ENCODE measurements at places on chromosomes 1 and 21.
A peak's percentile ranks its signal among the peaks of the same experiment; 100 is the strongest.

DNA sequence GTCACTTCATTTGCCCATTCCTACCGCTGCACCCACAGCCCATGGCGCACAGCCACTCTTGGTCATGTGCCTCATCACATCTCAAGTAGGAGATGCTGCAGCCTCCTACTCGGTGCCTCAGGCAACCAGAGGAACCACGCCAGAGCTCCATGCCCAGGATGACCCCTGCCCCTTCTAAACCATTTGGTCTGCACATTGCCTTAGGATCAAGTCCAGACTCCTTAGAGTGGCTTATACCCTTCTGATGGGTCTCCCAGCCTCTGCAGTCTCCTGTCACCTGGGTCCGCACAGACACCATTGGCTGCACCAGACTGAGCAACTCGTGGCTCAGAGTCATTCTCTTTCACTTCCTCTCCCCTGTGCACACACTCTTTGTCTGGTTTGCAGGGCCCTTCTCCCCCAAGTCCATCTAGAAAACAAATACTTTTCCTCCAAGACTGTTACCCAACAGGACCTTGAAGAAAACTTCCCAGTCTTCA, 2.2 kb upstream of the ADORA3 start:
- DNase-seq, result no peak

DNA sequence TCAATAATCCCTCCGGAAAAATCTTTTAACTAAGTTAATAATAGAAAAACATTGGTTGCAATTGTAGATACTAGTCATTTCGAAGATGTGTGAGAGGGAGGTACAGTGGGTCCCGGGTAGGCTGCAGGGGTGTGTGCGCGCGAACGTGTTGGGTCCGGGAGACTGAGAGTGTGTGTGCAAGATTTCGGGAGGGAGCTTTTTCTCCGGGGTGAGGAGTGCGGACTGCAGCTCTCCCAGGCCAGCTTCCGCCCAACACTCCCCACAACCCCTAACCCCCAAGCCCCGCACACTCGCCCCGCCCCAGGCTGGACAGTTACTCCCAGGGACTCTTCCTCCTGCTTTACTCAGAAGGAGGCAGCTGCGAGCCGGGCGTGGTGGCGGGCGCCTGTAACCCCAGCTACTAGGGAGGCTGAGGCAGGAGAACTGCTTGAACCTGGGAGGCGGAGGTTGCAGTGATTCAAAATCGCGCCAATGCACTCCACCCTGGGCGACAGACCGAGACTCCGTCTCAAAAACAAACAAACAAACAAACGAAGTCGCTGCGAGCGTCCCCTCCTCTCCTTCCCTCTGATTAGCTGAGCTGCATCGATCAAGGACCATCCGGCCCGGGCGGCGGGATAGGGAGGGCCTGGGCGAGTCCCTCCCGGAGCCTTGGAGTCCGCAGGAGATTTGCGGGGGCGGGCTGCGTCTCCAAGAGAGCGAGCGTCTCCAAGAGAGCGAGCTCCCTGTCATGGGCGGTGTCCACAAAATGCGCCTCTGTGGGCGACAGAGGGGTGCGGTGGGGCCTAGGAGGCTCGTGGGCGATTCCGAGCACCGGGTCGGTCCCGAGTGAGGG, 28.3 kb upstream of the PPM1J start:
- no peak for DNase-seq

DNA sequence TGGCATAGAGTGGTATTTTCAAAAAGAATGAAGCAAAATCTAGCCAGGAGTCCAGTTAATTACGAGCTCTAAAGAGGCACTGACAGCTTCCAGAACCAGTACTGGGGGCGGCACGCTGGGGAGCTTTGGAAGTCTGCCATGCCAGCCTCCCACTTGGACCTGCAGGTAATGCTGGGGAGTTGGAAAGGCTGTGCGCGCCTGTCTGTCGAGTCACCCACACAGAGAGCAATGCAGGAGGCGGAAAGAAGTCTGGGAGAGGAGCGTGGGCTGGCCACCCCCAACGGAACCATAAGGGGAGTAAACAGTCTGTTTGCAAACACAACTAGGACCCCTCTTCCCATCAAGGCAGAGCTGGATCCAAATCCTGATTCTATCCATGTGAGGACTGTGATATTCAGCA, 84.5 kb downstream of the BEND5 start:
- DNase-seq, result no peak

GRCh38 chr1:205339717-205340116, 17.0 kb downstream of the KLHDC8A start:
- no peak for DNase-seq

DNA sequence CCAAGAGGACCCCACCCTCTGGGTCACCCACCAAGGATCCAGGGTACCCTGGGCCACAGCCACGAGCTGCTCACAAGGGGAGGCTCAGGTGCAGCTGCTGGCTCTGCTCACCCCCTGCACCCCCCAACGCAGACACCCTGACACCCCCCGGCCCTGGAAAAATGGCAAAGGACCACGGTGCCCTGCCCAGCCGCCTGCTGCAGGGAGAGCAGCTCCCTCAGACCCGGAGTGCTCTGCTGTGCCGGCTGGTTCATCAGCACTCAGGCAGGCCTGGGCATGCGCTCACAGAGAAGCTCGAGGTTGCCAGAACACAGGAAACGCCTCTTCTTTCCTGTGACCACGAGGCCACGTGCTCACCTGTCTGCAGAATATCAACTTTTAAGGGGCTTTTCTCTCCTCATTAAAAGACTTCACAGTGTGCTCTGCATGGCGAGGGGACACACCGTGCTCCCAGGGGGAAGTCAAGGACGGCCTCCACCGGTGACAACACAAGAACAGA, 4.3 kb upstream of the C1QTNF12 start:
- DNase-seq, result no peak

DNA sequence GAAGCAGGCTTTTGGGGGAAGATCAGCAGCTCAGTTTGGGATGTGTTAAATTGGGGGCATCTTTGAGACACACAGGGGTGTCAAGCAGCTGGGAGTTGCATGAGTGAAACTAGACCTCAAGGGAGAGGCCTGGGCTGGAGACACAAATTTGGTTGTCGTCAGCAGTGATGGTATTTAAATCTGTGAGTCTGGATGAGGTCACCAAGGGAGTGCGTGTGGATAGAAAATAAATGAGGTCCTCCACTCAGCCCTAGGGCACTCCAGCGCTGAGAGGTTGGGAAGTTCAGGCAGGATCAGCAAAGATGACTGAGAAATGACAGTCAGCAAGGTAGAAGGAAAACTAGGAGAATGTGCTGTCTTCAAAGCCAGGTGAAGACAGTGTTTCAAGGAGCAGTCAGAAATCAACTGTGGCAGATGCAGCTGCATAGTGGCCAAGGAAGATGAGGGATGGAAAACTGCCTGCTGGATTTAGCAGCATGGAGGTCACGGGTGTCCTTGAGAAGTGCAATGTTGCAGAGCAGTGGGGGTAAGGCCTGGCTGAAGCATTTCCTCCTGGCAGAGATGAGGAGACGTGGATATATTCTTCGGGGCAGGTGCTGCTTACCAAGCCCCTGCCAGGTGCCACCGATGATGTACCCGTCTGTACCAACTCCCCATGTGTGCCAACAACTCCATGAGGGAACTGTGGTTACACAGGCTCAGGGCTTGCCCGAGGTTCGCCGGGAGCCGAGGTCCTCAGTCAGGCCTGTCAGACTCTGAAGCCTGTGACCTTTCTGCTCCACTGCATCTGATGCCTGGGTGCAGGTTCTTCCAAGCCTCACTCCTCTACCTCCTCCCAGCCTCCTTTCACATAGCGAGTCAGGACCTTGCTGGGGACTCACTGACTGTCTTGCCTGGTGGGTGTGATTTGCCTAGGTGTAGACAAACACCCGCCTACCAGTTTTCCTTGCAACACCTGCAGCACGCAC, 11.3 kb downstream of the MAP7D1 start:
- DNase-seq, result no peak

GRCh38 chr1:29563092-29563491, 326.8 kb downstream of the PTPRU start:
- no peak for DNase-seq

GRCh38 chr1:61079898-61080336, 2.4 kb upstream of the NFIA start:
- DNase-seq, result peak; percentile 69

DNA sequence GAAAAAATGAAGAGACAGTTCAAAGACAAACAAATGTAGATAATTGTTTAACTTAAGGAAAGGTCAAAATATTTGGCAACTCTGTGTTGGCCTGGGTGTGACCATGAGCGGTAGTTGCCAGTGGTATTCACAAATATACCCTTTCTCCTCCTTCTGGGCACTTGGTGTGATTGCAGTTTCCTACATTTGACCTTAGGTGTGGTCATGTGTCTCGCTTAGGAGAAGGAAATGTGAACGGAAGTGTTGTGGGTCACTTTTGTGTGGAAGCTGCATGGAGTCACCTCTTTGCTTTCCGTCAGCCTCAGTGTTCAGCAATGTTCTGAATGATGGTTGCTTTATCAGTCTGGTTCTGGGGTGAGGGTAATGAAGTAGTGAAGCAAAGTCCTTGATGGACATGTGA, 3.4 kb upstream of the PCSK9 start:
- no peak for DNase-seq

GRCh38 chr21:24955275-24955961, 651.9 kb downstream of the MRPL39 start:
- DNase-seq, result no peak

DNA sequence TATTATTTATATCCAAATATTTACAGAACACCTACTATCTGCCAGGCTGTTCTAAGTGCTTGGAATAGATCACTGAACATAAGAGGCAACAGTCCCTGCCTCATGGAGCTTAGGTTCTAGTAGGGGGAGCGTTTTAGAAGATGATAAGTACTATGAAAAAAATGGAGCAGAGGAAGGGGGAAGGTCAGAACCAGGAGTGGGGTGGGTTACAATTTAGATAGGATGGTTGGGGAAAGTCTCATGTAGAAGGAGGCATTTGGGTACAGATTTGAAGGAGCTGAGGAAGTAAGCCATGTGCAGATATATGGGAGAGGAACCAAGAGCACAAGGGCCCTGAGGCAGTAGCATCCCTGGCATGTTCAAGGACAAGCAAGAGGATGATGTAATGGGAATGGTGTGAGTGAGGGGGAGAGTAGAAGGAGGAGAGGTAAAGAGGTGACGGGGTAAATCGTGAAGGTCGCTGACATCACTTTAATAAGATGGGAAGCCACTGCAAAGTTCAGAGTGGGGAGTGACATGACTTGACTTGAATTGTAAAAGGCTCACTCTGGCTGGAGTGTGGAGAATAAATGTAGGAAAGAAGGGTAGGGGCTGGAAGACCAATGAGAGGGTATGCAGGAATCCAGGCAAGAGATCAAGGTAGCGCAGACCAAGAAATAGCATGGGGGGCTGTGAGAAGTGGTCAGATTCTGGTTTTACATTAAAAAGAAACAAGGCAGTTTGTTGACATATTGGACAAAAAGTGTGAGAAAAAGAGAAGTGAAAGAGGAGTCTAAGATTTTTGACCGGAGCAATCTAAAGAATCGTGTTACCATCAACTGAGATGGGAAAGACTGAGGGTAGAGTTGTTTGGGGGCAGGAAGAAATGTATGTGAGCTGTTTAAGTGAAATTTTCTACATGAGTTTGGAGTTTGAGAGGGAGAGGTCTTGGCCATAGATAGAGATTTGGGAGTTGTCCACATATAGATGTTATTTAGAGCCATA, 92.6 kb downstream of the LPAR3 start:
- DNase-seq, result no peak

- no peak for DNase-seq
These were observed 12.2 kb downstream of the FCRLB start for GRCh38 chr1:161733526-161733925.

GRCh38 chr1:240701412-240701811, 89.5 kb upstream of the GREM2 start:
- DNase-seq, result no peak

- DNase-seq, result no peak
These were observed 7.7 kb upstream of the CLCA1 start for GRCh38 chr1:86460998-86461397.

DNA sequence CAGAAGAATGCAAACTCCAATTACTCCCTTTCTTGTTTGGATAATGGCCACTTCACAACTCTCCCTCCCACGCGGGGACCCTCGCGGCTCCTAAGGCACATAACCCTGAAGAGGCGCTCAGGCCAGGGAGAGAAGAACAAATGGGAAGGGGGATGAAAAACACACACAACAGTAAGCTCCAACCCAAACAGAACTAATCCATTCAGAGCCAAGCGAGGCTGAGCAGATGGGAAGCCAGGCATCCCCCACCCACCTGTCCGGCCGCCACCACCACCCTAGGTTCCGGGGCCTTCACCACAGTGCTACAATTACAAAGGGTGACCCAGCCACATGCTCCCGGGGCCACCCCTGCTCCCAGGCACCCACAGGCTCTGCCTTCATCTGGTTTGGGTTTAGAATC, 101.5 kb downstream of the MRPL37 start:
- DNase-seq, result no peak

DNA sequence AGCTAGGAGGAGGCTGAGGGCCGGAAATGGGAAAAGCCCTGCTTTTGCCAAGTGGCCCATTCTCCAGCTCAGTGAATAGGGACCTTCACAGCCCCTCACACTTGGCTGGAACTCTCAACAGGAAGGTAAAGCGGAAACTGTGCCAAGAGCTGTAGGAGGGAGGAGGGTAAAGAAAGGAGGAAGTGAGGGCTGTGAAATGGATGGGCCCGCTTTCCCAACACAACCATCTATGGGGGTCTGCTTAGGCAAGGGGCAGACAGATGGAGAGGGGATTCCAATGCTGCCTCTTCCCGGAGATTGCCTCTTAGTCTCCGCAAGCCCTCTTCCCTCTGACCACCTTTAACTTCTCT, 5.2 kb downstream of the INKA2 start:
- DNase-seq, result no peak

GRCh38 chr1:41777695-41778094, 141.0 kb downstream of the HIVEP3 start:
- DNase-seq, result no peak

GRCh38 chr1:90411185-90411584, 305.9 kb downstream of the BARHL2 start:
- DNase-seq, result no peak

DNA sequence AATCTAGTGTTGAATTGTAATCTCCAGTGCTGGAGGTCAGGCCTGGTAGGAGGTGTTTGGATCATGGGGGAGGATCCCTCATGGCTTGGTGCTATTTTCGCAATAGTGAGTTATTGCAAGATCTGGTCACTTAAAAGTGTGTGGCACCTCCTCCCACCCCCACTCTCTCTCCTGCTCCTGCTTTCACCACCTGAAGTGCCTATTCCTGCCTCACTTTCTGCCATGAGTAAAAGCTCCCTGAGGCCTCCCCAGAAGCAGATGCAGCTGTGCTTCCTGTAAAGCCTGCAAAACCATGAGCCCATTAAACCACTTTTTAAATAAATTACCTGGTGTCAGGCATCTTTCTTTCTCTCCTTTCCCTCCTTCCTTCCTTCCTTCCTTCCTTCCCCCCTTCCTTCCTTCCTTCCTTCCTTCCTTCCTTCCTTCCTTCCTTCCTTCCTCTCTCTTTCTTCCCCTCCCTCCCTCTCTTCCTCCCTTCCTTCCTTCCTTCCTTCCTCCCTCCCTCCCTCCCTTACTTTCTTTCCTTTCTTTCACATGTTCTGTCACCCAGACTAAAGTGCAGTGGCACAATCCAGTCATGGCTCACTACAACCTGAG, 172.4 kb downstream of the C1orf21 start:
- no peak for DNase-seq

DNA sequence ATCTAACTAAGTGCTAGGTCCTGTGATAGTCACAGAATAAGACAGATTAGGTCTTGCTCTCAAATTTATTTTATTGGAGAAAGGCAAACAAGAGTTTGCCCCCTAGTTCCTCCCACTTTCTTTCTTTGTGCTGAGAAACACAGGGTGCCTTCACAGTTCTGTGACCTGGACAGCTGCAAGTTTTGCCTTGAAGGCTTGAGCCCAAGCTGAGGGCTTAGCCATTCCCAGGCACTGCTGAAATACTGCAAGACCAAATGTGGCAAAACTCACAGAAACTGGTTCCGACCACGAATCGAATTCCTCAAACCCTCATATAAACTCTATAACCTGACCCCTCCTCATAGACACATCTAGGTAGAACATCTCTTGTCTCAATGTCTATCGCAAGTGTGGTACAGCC, 227.9 kb downstream of the RERE start:
- no peak for DNase-seq
